ENCODE measurements at places on chromosomes 1 and 21.

DNA sequence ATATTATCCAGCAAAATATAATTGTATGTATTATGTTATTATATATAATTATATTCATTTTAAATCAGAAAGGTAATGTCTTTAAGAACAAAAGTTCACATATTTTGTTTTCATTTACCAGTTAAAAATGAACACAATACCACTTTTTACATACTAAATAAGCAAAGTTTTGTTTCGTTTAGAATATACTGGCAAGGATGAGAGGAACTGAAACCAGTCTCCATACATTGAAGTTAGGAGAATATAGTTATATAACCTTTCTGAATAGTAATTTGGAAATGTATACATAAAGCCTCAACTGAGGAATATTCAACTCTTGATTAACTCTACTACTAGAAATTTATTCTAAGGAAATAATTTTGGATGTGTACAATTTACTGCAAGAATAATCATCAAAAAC lies 110.5 kb downstream of the ZNF644 start:
- DNase-seq: no peak

DNA sequence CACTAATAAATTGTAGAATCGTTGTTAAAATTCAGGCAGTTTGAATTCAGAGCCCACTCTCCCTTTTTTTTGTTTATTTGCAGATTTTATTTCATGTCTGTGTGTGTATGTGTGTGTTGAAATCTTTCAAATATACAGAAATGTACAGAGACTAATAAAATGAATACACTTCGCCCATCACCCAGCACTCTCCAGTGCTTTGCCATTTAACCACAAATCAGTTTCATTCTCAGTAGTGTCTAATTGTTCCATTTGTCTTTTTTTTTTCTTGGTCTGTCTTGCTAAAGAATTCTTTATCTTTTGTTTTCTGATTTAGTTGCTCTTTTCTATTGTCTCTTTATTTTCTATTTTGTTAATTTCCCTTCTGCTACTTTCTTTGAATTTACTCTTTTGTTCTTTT lies 99.7 kb downstream of the HIVEP3 start:
- no peak for DNase-seq

DNA sequence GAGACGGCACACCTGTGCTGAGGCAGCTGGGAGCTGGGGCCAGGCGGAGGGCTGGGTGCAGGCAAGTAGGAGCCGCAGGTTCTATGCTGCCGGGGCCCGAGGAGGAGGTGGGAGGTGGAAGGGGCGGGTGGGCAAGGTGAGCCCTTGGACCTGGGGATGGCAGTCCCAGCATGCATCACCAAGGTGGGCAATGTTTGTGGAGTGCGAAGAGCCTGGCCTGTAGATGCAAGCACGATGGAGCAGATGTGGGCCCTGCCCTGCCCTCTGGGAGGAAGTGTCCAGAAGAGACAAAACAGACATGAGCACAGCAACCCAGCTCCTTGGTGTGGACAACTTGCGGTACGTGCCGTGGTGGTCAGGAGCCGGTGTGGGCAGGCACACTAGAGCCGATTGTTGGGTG lies 28.3 kb upstream of the AJAP1 start:
- DNase-seq: no peak

DNA sequence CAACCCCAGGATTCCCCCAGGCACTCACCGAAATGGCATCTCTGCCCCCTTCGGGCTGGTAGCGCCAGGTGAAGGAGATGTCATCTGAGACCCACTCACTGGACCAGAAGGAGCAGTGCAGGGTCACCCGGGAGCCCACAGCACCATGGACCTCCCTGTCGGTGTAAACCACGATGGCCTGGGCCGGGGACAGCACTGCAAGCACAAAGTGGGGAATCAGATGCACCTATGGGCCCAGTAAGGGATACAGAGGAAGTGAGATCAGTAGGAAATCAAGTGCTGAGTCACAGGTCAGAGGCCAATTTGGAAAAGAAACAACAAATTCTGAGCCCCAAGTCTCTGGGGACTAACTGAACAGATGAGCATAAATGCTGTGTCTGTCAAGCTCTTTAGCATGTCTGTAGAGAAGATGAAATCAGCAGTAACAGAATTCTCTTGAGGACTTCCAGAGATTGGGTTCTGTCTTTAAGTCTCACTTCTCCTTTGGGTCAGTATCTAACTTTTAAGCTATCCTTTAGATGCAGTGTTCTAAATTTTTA lies 2.5 kb downstream of the MPZ start:
- peak; percentile 41 for DNase-seq

GRCh38 chr1:30778154-30778978 lies 20.8 kb upstream of the LAPTM5 start:
- peak; percentile 57 for DNase-seq

DNA sequence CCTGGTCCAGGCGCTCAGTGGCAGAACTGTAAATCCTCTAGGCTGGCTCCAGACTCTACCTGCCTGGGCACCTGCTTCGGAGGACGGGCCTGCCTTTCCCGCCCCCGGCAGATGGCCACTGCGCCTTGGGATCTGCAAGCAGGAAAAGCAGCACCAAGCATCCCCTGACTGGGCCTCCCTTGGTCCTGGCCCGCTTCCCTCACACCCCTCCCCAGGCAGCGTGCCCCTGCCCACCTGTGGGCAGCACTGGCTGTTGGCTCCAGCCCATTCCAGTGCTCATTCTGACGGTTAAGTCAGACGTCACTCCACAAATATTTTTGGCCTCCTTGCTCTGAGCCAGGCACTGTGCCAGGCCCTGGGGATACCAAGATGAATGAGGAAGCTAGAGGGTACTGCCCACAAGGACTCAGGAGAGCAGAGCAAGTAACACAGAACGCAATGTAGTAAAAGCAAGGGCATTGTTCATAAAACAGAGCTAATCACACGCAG lies 22.0 kb upstream of the BLACAT1 start:
- peak; percentile 60 for DNase-seq

DNA sequence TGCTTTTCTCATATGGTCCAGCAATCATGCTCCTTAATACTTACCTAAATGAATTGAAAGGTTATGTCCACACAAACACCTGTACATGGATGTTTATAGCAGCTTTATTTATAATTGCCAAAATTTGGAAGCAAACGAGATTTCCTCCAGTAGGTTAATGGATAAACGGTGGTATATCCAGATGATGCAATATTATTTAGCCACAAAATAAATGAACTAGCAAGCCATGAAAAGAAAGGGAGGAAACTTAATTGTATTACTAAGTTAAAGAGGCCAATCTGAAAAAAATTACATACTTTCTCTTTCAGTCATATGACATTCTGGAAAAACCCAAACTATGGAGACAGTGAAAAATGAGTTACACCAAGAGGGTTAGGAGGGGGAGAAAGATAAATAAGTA lies 76.3 kb upstream of the LRRC7 start:
- DNase-seq: no peak

DNA sequence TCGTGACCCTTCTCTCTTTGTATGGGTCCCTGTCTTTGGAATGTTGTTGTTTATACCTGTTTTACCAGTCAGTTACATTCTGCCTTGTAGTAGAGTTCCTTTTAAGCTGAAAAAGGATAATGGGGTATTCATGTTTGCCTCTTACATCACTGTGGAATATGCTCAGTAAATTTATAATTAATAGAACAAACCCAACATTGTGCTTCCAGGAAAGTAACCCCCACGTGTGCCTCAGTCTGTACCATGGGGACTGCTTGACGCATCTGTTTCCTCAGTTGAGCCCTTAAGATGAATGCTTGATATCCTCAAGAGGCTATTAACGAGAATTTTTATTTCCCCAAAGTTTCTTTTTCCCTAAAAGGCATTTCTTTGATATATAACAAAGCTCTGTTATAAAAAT lies 73.4 kb downstream of the ST6GALNAC3 start:
- DNase-seq: no peak

- peak; percentile 53 for DNase-seq
These were observed 43.7 kb upstream of the PTGFR start for GRCh38 chr1:78447086-78447485.

GRCh38 chr1:87030740-87031690 lies 116.6 kb downstream of the HS2ST1 start:
- no peak for DNase-seq

- DNase-seq: peak; percentile 54
These were observed 252.2 kb downstream of the RPS6KC1 start for GRCh38 chr1:213303286-213303685.

DNA sequence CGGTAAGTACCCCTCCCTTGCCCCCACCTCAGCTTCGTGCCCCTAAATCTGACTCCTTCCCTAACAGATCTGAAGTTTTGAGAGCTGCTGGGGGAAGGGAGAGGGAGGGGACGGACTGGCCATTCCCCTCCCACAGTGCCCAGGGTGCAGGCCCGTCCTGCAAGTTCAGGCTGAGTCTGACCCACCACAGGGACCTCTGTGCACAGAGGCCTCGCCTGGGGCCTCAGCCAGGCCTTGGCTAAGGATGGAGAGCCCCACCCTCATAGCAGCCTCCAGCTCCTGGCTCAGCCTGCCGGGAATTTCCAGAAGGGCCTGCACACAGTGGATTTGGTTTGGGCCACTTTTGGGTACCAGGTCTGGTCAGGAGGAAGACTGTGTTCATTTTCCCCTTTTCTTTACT lies 31.2 kb upstream of the TNFRSF1B start:
- peak; percentile 20 for DNase-seq

DNA sequence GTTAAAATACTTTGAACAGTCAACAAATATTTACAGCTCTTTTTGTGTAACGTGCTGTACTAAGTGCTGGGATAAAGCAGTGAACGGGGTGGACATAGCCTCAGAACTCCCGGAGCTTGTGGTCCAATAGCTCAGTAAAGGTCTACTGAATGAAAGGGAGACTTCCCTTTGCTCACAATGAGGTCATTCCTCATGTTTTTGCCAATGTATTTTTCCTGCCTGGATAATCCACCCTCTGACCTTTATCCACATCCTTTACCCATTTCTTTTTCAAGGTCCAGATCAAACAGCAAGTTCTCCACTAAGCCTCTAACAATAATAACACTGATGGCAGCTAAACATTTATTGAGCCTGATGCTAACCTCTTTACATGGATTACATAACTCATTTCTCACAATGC lies 55.9 kb downstream of the LEPR start:
- DNase-seq: no peak

- no peak for DNase-seq
These were observed 226.3 kb upstream of the B3GALT2 start for GRCh38 chr1:193412748-193413147.

- no peak for DNase-seq
These were observed 57.0 kb downstream of the SCCPDH start for GRCh38 chr1:246781212-246781611.

DNA sequence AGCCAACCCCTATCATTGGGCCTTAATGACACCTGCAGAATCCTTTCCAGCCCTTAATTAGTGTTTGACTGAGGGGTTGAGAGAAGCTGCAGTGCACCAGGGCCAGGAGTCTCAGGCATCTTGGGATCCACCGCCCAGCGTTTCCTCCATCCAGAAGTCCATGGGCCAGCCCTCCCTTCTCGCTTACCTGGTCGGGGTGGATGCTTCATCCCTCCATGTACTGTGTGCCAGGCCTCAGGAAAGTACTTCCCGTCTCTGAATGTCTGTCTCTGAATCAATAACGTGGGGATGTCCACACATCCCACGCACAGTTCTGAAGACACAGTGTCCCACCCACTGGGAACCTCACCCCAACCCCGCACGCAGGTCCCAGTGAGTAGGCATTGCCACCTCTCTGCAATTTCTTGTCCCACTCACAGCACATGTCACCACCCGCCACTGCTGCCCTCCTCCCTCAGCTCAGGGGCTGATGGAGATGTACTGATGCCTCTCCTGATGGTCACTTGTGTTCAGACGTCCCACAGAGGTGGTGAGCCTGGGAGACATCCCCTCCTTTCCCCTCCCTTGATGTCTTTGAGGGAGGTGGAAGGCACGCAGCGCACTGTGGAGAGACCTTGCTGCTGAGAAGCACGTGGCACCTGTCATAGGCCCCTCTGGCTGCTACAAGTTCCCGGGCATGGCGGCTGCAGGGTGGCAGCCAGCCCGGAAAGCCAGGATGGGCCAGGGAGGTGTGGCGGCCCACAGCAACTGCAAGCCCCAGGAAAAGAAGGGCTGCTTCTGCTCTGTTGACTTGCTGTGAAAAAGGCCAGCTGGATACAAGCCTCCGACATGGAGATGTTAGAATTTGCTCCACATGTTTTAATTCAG lies 29.4 kb upstream of the PRSS38 start:
- DNase-seq: no peak

GRCh38 chr1:150813028-150813707 lies 5.1 kb upstream of the CTSK start:
- peak; percentile 70 for DNase-seq

- DNase-seq: peak; percentile 68
These were observed 39.1 kb upstream of the NFIA start for GRCh38 chr1:61043010-61043820.

GRCh38 chr21:42533306-42533962 lies 19.8 kb downstream of the SLC37A1 start:
- DNase-seq: no peak

DNA sequence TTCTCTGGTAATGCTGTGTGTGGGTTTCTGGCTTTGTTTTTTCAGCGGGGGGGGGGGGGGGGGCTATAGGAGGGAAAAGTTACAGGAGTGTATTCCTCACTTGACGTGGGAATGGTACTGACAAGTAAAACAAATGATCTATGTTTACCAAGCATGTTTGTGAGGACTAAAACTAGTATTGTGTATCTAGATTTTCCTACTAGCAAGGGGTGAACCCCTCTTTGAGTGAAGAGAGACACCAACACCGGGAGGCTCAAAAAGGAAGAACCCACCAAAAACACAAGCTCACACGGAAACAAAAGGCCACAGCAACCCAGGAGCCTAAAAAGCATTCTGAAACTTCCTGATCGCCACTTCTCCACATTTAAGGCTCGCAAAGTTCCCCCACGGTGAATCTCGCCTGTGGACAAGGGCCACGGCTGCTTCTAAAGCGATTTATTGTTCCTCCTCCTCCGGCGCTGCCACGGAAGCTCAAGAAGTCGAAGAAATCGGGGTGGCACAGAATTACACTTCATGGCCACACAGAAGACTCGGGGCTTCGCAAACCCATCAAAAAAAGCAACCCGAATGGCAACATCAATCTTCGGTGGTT lies 703 bp downstream of the PUM1 start:
- no peak for DNase-seq

- DNase-seq: no peak
These were observed 98.0 kb downstream of the ZP4 start for GRCh38 chr1:237792726-237793125.

- peak; percentile 12 for DNase-seq
These were observed 276.3 kb upstream of the PTBP2 start for GRCh38 chr1:96445302-96445701.

- peak; percentile 3 for DNase-seq
These were observed 105.4 kb downstream of the KCTD3 start for GRCh38 chr1:215672482-215672881.

DNA sequence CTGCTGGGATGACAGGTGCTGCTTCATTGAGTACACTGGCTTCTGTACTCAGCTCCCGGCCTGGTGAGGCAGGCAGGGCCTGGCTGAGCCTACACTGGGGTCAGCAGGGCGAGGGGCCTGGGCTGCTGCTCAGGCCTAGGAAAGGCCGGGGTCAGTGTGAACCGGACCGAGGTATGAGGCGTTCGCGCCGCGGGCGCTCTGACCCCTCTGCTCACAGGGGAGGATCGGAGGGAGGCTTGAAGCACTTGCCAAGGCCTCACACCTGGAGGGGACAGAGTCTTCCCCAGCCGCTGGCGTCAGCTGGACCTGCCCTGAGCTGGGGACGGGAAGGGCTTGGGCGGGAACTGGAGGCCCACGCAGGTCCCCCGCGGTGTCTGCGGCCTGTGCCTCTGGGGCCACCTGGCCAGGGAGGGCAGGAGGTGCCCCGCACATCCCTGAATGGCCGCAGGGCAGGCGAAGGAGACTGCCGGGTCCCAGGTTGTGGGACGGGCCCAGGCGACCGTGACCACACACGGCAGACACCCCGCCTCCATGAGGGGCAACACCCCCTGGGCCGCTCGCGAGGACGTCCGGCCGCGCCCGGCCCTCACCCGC lies 466 bp downstream of the PEX10 start:
- DNase-seq: no peak

GRCh38 chr1:247576514-247576913 lies 11.6 kb upstream of the OR2G2 start:
- DNase-seq: no peak

All from AG10803 (cell line).